ENCODE measurements at places on chromosomes 5 and 9.

GRCh38 chr9:77422969-77423368 lies 225.2 kb downstream of the GNA14 start:
- no peak for DNase-seq

GRCh38 chr5:140341591-140341990 lies 4.8 kb downstream of the HBEGF start:
- no peak for DNase-seq

GRCh38 chr9:105447386-105447813 lies 434 bp upstream of the FSD1L start:
- DNase-seq, result no peak

- DNase-seq, result no peak
These were observed 36.3 kb upstream of the DMRT1 start for GRCh38 chr9:805151-805550.

DNA sequence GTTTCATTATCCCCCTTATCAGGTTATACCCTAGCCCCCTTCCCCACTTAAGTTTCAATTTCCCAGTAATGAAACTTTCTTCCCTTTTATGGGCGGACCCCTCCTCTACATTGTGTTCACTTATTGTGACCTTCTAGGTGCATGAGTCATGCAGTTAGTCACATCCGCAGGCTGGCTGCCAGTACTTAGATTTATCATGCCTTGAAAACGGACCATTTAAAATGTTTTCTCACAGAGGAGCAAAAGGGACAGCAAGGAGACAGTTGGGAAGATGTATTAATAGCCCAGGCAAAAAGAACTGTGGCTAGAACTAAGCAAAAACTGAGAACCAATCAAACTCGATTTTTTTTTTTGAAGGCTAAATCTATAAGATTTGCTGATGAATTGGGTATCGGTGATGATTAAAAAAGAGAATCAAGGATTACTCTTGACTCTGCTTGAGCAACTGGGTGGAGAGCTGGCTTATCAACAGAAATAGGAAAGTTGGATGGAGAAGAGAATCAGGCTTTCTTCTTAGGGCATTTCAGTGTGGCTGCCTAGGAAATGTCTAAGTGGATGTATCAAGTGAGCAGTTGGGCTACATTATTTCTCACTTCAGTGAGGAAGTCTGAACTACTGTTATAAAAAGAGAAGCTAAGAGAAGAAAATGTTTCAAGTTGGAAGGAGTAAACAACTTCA lies 615.0 kb downstream of the HINT1 start:
- no peak for DNase-seq

GRCh38 chr9:104091708-104092107 lies 2.4 kb upstream of the SMC2 start:
- no peak for DNase-seq

DNA sequence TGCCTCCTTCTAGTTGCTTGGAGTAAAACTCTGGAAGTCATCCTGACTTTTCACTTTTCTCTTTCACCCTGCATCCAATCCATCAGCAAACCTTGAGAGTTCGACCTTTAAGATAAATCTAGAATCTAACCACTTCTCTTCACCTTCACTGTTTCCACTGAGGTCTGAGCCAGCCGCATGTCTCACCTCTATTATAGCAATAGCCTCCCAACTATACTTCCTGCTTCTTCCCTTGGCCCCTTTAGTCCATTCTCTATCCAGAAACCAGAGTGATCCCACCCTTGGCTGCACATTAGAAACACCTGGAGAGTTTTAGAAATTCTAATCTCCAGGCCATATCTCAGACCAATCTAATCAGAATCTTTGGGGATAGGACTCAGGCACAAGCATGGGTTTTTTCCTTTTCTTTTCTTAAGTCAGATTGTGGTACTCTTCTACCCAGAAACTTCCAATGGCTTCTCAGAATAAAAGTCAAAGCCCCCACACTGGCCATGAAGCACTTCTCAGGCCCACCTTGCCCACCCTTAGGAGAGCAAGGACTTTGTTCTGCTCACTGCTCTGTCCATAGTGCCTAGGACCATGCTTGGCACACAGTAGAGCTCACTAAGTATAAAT lies 33.1 kb downstream of the MFAP3 start:
- no peak for DNase-seq

GRCh38 chr9:72025906-72026305 lies 34.5 kb downstream of the C9orf57 start:
- DNase-seq, result no peak

DNA sequence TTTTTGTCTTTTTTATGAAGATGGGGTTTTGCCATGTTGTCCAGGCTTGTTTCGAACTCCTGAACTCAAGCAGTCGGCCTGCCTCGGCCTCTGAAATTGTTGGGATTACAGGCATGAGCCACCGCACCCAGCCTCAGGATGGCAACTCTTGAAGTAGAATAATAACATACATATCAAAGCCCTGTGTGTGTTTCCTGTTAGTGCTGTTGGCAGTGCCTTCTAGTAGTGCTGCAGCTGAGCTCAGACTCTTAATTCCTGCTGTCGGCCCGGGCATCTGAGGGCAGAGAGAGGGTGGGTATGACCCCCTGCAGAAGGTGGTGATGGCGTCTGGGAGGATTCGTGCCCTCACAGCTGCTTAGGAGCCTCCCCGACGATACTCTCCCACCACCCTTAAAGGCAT lies 227.2 kb downstream of the PDZD2 start:
- no peak for DNase-seq

- no peak for DNase-seq
These were observed 1695.4 kb upstream of the WWC1 start for GRCh38 chr5:166596043-166596442.

DNA sequence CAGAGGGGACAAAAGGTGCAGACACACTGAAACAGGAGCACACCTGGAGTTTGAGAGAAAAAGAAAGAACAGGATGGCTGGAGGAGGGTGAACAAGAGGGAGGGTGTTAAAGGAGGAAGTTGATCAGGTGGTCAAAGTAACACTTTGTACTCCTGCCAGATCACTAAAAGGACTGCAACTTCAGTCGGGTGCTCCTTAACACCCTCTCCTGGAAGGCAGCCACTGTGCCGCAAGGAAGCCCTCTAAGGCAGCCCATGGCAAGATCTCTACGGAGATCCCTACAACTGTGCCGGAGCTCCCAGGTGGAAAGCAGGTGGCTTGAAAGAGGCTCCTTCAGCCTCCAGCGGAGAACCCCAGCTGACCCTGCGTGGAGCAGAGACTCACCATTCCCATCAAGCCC lies 124.4 kb upstream of the MSX2 start:
- no peak for DNase-seq

GRCh38 chr5:124630767-124631704 lies 115.4 kb downstream of the ZNF608 start:
- no peak for DNase-seq

DNA sequence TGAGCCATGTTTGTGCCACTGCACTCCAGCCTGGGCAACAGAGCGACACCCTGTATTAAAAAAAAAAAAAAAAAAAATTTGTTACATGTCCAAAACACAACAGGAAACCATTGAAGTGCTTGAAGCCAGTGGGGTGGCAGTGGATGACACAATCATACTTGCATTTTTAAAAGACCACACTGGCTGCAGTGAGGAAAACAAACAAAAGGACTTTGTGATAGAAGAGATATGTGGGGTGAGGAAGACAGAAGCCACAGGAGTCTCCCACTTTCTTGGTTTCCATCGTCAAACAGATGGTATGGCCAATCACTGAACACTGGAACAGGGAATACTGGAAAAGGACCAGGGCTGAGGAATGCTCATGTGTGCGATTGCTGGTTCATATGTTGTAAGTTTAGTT lies 20.9 kb upstream of the COMMD10 start:
- no peak for DNase-seq

- no peak for DNase-seq
These were observed 440.5 kb downstream of the BRINP1 start for GRCh38 chr9:118928722-118929121.

GRCh38 chr9:2675834-2676233 lies 41.5 kb upstream of the KCNV2 start:
- no peak for DNase-seq

GRCh38 chr5:148697180-148697808 lies 43.0 kb upstream of the HTR4 start:
- DNase-seq, result no peak

GRCh38 chr5:150609843-150610584 lies 30.4 kb upstream of the SYNPO start:
- DNase-seq, result no peak

- peak; percentile 51 for DNase-seq
These were observed 96.5 kb downstream of the ARHGAP26 start for GRCh38 chr5:142866563-142867275.

GRCh38 chr5:17177501-17178372 lies 39.7 kb upstream of the BASP1 start:
- no peak for DNase-seq

GRCh38 chr9:24011881-24012280 lies 185.8 kb upstream of the ELAVL2 start:
- no peak for DNase-seq

DNA sequence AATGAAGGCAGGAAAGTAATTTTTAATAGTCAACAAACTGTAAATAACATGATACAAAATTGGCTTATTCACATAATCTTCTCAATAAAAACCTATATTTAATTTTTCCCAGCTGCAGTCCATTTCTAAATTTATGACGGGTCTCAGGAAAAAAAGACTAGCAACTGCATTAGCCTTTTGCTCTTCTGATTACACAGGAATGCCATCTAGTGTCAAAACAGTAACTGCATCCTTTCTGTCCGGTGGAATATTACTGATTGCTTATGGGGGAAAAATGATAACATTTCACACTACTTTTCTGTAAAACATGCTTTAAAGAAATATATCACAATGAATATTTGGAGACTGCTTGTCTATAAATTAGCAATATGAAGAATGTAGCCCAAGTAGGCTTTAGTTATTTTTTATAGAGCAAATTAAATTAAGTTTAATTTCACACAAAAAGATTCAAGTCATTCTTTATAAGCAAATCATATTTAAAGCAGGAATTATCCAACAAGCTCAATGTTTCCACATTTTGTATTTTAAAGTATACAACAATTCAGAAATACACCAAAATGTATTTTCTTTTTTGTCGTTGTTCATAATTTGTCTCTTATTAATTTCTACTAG lies 534.7 kb downstream of the CDH10 start:
- no peak for DNase-seq

- peak; percentile 16 for DNase-seq
These were observed 21.9 kb downstream of the DEPDC1B start for GRCh38 chr5:60677850-60678664.

GRCh38 chr5:82386576-82386975 lies 108.4 kb upstream of the RPS23 start:
- DNase-seq, result no peak

- DNase-seq, result no peak
These were observed 2.8 kb upstream of the UBAC1 start for GRCh38 chr9:135963938-135964337.

GRCh38 chr5:39399135-39400036 lies 25.4 kb downstream of the DAB2 start:
- no peak for DNase-seq

DNA sequence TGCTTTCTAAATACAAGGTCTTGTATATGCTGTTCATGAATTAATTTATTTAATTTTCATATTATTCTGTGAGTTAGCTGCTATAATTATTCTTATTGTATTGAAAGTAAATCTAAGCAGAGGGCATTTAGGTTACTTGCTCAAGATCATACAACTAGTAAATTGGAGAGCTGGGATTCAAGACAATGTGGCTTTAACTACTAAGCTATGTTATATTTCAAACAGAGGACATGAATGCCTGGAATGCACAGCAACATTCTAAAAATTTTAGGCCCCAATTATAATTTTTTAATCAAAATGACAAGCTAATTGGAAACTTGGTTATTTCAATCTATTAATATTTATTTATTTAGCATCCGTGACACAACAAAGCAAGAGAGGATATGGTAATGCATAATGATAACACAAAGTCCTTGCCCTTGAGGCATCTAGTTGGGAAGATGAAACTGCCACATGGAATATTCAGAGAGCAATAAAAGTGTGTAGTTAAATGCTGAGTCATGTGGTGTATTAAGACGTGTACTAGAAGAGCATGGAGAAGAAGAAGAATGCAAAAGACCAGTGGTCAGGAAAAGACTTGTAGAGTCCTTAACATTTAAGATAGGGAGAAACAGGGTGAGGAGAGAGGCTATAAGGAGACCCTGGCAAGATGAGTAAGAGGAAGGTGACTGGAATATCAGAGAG lies 24.4 kb downstream of the CTXN3 start:
- DNase-seq, result no peak

- no peak for DNase-seq
These were observed 1.9 kb downstream of the PCDHGB6 start for GRCh38 chr5:141409598-141410306.

DNA sequence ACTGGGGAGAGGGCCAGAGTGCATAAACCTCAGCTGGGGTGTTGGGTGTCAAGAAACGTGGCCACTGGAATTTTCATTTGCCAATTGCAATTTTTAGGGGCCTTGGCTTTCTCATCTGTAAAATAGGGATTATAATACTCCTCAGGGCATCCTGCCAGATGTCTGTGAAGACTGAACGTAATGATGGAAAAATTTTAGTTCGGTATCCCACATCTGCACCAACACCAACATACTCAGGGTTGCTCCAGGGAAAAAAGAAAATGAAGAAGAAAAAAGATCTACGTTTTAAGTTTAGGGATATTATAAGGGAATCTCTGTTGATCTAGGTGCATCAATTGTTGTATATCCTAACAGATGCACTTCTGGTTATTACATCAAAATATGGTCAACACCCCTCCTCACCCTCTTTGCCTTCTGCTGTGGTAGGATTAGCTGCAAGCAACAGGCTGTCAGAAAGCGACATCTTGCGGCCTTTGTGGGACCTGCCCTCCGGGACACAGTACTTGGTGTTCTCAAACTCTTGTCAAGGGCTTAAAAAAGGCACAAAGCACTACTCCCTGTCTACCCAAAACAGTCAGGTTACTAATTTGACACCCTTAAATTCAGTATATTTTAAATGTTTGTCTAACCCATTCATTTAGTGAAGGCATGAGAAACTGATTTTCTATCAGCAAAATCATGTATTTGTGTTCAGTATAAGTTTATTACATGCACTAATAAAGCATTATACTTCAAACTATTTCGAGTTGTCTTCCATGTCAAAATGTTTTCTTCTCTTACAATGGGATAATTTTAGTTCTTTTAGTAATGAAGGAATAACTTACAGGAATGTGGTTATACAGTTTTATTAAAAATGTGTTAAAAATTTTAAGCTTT lies 8.3 kb upstream of the TBC1D2 start:
- peak; percentile 73 for DNase-seq

- no peak for DNase-seq
These were observed 567.7 kb downstream of the TLR4 start for GRCh38 chr9:118271936-118272335.

DNA sequence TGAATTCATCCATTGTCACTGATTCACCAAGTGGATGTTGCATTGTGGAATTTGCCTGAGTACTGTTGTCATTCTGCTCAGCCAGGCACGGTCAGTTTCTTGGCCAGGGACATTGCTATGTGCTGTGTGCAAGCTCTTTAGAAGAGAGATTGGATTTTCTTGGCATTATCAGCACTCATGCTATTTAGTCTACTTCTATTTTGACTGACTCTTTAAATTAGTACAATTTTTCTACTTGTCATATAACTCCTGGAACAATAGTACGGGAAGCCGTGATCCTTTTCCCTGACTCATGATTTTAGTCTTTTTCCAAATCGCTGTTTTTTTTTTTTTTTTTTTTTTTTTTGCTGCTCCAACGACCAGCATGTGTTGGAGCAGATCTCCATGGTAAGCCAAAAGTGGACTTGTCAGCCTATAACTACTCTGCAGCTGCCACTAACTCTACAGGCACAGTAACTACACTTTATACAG lies 129.7 kb downstream of the CDC42SE2 start:
- no peak for DNase-seq

Data from naive B cell (primary cell).